GM23338 (cell line): ENCODE measurements at places on chromosomes 5 and 9.

DNA sequence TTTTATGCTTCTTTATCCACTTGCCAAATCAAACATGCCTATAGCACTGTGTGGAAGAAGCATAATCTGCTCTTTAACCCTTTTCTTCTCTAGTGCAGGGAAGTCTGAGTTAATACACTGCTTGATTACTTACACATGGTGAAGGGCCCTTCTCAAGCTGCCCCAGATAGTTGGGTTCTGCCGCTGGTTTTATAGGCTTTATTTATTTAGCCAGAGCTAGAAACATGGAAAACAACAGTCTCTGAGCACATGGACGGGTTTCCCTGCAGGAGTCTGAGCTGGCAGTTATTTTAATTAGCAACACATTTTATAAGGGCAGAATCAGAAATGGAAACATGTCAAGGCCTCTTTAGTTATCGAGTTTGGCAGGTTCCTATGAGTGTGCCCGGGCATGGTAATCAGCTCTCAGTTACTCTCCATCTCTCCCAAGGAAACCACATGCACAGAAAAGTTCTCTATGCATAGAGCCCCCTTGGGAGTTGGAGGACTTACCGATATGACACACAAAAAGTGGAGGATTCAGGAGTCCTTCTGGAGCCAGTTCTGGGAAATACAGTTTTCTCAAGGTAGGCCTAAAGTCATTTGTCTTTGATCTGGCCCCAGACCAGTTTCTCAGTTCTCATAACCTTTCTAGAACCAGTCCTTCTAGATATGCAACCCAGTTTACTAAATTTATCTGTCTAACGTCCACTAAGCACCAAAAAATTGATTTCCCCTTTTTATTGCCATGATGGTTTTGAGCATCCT lies 564.8 kb downstream of the ACTL7B start:
- no peak for DNase-seq

DNA sequence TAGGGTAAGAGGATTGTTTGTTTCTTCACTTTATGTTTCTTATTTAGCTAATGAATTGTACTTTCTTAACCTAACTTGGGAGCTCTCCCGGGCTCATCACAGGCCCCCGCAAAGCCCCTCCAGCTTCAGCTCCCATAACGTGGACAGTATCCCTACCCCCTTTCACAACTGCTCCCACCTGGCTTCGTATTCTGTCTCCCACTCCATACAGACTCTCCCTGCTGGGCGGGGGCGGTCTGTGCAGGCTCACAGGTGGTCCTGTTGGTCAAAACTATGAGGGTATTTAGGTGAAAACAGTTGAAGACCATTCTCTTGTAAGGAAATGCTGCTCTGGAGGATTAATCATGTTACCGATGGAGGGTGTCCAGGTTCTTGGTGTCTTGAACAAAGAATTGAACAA lies 805.3 kb downstream of the SEMA5A start:
- DNase-seq: no peak

DNA sequence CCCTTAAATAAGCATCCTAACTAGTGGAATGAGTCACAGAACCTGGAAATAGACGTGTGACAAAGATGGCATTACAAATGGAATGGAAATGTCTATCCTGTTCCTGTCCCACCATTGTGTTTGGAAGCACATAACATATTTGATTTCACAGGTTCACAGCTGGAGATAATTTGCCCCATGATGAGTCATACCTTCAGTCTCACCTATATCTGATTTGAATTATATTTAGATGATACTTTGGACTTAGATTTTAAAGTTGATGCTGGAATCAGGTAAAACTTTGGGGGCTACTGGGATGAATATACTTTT lies 92.5 kb downstream of the CEMIP2 start:
- DNase-seq: no peak

GRCh38 chr9:84229191-84229590 lies 111.4 kb downstream of the SLC28A3 start:
- DNase-seq: no peak

GRCh38 chr5:54002779-54003178 lies 307.6 kb downstream of the ARL15 start:
- no peak for DNase-seq
